ENCODE measurements at places on chromosomes 5 and 9.

- no peak for DNase-seq
Observed at GRCh38 chr5:109063223-109063622, 315.5 kb downstream of the FER start.

DNA sequence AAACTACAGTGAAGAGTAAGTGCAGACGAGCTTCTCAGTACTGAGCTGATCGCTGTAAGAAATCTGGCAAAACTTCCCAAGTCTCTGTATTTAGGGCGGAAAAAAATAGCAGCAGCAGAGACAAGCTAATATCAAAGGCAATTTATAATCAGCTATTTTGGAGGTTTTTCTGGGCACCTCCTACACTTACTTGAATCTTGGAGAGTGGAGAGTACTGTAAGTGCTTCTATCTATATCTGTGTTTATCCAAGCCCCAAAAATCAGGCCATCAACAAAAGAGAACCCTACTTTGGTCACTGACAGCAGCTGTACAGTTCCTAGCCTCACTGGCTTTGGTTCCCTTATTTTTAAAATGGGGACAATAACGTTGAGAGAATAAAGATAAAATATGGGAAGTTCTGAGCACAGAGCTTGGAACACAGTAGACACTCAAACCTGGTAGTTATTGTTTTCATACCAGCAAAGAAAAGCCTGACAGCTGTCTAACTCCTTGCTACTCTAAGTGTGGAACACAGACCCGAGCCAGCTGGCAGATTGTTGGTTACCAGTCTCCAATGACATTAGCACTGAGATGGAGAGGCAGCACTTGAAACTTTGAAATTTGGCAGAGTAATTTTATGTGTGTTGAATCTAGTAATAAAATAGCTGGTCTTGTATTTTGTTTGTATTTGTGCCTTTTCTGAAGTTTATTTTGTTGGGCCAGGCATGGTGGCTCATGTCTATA lies 96.0 kb upstream of the SLC28A3 start:
- DNase-seq: peak; percentile 79

DNA sequence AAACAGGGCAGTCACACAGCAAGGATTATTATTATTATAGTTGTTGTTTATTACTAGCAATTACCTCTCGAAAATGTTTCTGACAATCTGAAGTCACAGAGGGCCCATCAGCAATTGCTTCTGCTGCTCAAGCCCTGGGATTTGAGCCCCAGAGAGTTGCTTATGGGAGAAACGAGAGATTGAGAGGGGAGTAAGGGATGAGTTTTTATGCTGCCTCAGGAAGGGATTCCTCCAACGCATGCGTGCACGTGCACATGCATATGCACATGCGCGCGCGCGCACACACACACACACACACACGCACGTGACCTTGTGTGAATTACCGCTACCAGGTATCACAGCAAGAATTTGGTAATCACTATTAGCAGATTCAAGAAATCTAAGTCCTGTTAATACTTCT lies 189.2 kb upstream of the TBC1D2 start:
- no peak for DNase-seq

DNA sequence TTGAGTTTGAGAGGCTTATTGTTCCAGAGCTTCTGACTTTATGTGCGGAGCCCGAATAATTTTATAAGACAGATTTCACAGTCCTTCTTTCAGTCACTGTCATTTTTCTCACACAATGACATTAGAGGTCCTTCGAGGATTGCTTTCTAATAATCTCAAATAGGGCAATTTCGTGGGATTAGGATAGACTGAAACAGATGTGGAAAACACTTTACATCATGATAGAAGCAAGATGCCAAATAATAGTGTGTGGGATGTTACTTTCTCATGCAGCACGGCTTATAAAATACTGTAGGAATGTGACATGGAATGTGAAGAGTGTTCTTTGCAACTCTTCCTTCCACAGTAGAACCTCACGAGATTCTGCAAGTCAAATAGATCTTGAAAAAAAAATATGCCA lies 451.3 kb downstream of the SEMA5A start:
- DNase-seq: no peak

Data from left ventricle myocardium superior (tissue), 1 donor.